ENCODE measurements at places on chromosomes 3 and 15. TPM values are rescaled to one million over a fixed set of nuclear protein-coding genes. Genes with fewer than 3 reads are reported as not detected.

The GHSR gene
- not detected for total RNA-seq

The CRELD1 gene
- 17.4 TPM for total RNA-seq

The CHRNA7 gene
- 0.28 TPM for total RNA-seq

The STRA6 gene
- 0.79 TPM for total RNA-seq

The COLQ gene
- total RNA-seq: 0.21 TPM

The PAK6 gene
- total RNA-seq: 39.2 TPM

The C3orf80 gene
- not detected for total RNA-seq

The GRM7 gene
- not detected for total RNA-seq

The MORC1 gene
- total RNA-seq: not detected

The GOLGA8Q gene
- not detected for total RNA-seq
